ENCODE measurements at places on chromosomes 3 and 15.

DNA sequence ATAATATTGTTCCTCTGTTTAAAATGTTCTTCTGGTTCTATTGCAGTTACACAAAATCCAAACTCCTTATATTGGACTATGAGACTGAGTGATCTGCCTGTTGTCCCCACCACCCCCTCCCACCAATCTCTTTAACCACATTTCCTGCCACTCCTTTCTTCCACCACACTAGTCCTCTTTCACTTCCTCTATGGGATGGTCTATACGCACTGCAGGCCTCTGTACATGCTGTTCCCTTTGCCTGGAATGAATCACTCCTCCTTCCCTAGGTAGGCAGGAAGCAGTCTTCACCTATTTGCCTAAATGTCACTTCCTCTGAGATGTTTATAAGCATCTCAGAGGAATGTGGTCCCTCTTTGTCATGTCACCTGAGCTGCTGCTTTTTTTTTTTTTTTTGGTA is 4.0 kb downstream of the MAP2K1 start:
- no peak for DNase-seq

- DNase-seq: no peak
These were observed 84.6 kb upstream of the COL6A5 start for GRCh38 chr3:130260918-130261317.

DNA sequence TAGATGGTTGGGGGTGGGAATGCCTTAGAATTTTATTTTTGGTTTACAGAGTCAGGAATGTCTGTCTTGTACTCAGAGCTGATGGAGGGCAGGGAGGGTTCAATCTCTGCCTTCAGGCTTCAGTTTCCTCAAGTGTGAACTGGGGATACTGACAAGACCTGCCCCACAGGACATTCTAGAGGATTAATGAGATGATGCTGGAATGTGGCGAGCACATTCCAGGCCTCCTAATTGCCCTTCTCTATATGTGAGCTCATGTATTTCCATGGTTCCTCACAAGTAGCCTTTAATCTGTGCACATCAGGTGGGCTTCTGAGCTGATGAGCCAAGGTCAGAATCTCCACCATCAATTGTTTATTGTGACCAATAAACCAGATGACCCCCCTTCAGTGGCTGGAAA is 90.4 kb downstream of the CACNA2D3 start:
- no peak for DNase-seq

DNA sequence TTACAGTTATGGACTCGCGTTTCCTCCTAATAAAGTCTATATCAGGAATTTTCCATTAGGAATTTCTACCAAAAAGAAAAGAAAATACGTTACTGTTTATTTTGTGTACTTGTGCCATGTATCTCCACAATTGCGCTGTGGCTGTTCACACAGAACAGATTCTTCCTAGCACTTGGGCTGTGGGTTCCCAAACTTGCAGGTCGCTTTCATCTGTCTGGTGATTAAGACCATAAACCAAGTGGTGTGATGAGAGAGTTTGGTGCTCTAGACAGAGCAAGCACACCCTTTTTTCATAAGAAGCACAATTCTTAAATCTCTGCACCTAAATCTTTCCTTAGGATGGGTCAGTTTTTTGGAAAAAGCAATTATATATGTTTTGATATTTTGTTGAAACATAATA is 203.3 kb downstream of the TP63 start:
- no peak for DNase-seq

GRCh38 chr3:170585937-170586310 is at the start of gene SLC7A14:
Gene SLC7A14, minus strand, starts transcription at chr3:170586075. Its CDS starts 59,139 bp downstream, at chr3:170526936.
- DNase-seq: peak; percentile 4

GRCh38 chr15:93943586-93943985 is 287.8 kb upstream of the MCTP2 start:
- DNase-seq: no peak
